Psoas muscle (tissue), 8 donors: ENCODE measurements at places on chromosomes 12 and 14. TPM values are rescaled to one million over a fixed set of nuclear protein-coding genes. Genes with fewer than 3 reads are reported as not detected.

DNA sequence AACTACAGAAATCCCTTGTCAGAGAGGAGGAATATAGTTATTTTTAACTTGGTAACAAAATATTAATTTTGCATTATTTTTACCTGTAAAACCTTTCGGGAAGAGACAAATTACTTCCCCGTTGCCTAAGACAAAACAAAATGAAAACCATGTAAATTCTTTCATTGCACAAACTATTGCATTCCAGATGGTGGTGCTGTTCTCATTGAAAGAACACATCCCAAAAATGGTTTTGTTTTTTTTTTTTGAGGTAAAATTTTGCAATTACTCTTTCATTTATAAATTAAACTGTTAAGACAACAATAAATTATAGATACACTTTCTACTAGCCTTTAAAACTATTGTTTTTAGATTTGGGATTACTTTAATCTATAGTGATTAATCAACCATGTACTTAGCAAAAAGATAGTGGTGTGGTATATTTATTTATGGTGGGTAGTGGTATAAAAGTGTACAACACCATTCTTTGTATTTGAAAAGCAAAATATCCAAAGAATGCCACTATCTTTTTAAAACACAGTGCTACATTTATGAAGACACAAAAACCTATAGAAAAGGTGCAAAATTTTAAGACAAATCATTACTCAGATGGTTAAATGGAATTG, 115.5 kb downstream of the SLC38A1 start:
- DNase-seq = no peak
- H3K4me3 ChIP-seq = no peak overlapping the region
- no peaks in the 10 kb centered on the region for H3K4me1 ChIP-seq
- H3K36me3 ChIP-seq = no peaks in the 10 kb centered on the region

- no peak for DNase-seq
- H3K4me3 ChIP-seq = no peak overlapping the region
- H3K27me3 ChIP-seq = no peaks in the 10 kb centered on the region
- no peak overlapping the region for H3K27ac ChIP-seq
- peaks cover 11% of the 10 kb centered on the region for H3K36me3 ChIP-seq
These were observed 51.5 kb downstream of the ZC3H14 start for GRCh38 chr14:88614218-88614907.

GRCh38 chr12:100826323-100826722, 31.7 kb downstream of the ANO4 start:
- H3K4me1 ChIP-seq = no peaks in the 10 kb centered on the region
- no peak overlapping the region for H3K27ac ChIP-seq
- no peak overlapping the region for H3K4me3 ChIP-seq
- no peak for DNase-seq

- H3K4me3 ChIP-seq = no peak overlapping the region
- H3K4me1 ChIP-seq = no peaks in the 10 kb centered on the region
- no peaks in the 10 kb centered on the region for H3K36me3 ChIP-seq
- H3K27ac ChIP-seq = no peak overlapping the region
These were observed 84.0 kb downstream of the PRMT8 start for GRCh38 chr12:3574986-3575385.

The POTEG gene
- total RNA-seq = not detected

The STXBP6 gene
- total RNA-seq = 2.4 TPM
